ENCODE measurements at places on chromosomes 4 and X. TPM values are rescaled to one million over a fixed set of nuclear protein-coding genes. Genes with fewer than 3 reads are reported as not detected.

PRRG3 gene
- not detected for total RNA-seq

DNA sequence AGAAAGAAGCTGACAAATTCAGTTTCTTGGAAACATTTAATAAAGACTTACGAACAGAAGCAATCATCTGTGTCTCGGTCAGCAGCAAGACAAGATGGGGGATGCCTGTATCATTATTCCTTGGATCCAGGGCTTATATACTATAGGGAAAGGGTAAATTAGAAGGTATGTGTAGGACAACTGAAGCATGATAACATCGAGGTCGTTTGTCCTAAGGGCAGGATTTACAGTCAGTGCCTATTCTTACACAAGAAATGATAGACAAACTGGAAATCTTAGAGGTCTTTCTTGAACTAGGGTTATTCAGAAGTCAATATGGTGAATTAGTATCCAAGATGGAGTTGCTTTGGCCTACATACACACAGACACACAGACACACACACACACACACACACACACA is 553.0 kb downstream of the STPG2 start:
- no peak for DNase-seq

DNA sequence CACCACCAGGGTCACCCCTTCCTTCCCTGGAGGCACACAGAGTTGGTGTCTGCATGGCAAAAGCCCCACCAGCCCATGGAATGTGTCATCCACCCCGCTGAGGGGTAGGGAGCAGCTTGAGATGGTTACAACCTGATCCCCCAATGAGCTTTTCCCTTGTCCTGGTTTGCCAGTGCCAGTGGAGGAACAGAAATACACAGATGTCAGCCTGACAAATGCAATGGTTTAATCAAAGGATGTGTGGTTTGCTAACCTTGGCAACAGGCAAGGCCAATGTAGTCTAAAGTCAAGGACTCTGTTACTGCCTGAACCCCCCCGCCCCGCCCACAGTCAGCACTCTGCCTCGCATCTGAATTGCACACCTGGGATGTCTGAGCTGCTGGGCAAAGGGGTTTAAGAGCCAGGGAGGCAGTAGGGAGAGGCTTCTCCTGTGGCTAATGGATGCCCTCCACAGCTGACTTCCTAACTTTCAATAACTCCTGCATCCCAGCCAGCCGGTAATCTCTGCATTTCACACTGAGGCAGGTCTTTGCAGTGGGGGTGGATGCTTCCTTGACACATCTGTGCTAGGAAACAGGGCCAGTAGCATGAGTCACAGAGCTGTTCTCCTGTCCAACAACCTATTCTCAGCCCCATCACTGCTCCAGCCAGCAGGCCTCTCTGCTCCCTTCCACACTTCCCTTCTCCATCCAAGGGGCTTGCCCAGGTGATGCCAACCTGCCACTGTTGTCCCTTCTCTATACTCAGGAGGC is 137.5 kb downstream of the AMMECR1 start:
- no peak for DNase-seq

DNA sequence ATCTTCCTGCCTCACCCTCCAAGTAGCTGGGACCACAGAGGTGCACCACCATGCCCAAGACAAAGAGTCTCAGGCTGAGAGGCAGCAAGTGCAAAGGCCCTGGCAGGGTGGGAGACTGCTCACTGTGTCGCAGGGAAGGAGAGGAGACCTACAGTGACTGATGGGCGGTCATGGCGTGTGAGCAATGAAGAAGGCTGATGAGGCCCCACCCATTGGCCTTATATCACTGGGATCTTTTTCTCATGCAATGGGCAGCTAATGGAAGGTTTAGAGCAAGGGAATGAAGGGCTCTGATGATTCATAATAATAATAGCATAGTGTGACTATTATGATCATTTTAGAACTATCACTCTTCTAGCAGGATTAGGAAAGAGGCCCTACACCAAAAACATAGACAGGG is 20.9 kb downstream of the FAM9C start:
- DNase-seq = no peak

DNA sequence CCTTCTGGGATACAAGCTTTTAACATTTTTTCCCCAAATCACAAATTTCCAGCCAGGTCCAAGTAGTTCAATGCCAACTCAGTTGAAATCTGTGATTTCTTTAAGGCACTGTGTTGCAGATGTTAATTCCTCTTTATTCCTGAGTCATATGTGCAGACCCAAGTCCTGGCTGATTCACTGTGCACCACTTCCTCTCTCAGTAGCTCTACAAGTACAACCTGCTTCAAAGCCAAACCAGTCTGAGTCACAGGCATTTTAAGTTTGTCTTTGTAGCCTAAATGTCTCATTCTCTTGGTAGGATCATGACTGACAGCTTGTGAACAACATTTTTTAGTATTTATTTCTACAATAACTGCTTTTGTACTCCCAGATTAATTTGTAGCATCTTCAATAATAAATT is 165.6 kb upstream of the S100G start:
- DNase-seq = peak; percentile 49

GRCh38 chr4:88244816-88245579 is 39.4 kb downstream of the PPM1K start:
- peak; percentile 66 for DNase-seq

IRF2 gene
- total RNA-seq = 65.3 TPM
